Activated T-cell treated with anti-CD3 and anti-CD28 coated beads for 48 hours (primary cell): ENCODE measurements at places on chromosomes 6 and 20.

- DNase-seq: no peak
These were observed 34.0 kb downstream of the CD164 start for GRCh38 chr6:109348226-109348625.

GRCh38 chr6:16799279-16800193 lies 38.3 kb upstream of the ATXN1 start:
- DNase-seq: no peak

DNA sequence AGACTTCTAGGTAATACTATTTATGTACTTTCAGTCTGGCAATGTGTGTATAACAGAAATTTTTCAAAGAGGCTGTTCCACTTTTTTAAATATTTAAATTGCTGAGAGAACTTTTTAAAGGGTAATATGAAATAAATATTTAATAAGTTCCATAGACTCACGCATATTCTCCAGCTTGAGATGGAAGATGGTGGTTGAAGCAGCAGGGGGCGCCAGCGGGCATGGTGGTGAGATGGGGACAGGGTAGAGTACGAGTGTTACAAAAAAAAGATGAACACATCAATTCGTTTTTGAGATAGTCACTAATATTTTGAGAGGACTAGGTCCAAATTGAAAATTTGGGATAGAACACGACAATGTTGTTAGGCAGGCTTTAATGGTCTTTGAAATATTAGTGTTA lies 68.4 kb downstream of the RSPO3 start:
- peak; percentile 65 for DNase-seq

DNA sequence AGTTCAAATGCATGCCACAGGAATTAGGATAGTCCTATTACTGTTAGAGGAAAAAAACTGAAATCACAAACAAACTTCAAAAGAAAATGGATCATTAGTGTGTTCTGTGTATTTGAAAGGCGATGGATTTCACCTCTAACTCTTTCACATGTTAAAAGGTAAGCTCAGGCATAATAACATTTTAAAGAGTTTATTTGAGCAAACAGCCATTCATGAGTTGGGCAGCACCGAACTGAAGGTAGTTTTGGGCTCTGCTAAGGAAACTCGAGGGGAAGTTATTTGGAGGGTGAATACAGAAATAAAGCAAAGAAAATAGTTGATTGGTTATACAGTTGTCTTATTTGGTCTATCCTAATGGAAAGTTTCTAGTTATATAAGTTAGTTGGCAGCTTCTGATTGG lies 546.5 kb upstream of the POU3F2 start:
- DNase-seq: no peak

DNA sequence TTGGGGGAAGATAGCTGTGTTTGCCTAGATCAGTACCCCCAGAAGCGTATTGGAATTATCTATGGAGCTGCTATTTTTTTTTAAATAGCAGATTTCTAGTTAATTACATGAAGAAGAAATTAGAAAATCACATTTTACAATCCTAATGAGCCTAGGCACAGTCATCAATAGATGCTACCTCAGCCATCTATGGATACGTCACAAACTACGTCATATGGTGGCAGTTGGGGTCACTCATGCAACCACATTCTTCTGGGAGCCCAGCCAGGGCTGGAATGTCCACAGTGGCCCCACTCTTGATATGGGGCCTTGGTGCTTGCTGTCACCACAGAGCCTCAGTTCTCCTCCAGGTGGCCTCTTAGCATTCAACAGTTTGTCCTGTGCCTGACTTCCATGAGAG lies 63.0 kb downstream of the SNRNP48 start:
- no peak for DNase-seq

- DNase-seq: no peak
These were observed 17.9 kb downstream of the CUL9 start for GRCh38 chr6:43199912-43200311.

- no peak for DNase-seq
These were observed 2.2 kb downstream of the IFNGR1 start for GRCh38 chr6:137216875-137217553.

GRCh38 chr6:91482498-91482897 lies 895.6 kb upstream of the MAP3K7 start:
- no peak for DNase-seq

- no peak for DNase-seq
These were observed 42.4 kb downstream of the PLAGL1 start for GRCh38 chr6:143965503-143966171.

- no peak for DNase-seq
These were observed 17.0 kb downstream of the SPAG4 start for GRCh38 chr20:35632539-35633115.

- DNase-seq: peak; percentile 39
These were observed 4.8 kb upstream of the ATXN1 start for GRCh38 chr6:16766043-16766536.

DNA sequence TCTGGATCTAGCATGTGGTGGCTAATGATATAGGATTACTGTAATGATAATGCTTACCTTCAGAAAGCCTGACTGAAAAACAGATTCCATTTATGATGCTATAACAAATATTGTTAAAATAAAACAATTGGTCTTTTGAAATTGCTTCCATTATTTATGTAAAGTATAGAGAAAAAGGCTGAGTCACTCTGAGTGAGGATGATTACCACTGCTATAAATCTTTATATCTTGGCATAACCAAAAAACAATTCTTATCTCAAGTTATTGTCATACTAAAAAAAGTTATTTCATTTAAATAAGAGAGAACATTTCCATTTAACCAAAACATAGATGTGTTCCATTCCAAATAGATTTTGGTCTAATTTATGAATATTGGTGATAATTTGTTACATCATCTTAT lies 53.0 kb upstream of the DST start:
- no peak for DNase-seq

DNA sequence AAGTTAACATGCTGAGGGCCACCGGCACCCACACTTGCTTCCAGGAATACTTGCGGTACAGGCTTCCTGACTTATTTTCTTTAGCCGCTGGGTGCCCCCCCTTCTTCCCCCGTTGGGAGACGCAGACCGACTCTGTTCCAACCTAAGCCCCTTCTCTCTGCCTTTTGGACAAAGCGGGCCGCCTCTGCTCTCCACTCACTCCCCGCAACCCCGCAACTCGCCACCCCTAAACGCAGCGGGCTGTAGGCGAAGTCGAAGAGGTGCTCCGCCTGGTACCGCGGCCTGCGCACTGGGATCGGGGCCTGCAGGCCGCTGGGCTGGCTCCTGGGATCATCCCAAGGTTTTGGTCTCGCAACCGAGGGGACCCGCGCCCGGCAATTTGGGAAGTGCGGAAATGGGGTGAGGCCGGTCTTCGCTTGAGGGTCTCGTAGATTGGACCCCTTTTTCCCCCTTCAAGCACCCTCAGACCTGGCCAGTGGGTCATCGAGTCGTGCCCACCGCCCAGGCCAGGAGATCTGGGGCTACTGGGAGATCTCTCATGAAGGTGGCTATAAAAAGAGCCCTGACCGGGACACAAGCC lies 4.7 kb upstream of the FOXF2 start:
- no peak for DNase-seq

- DNase-seq: no peak
These were observed 31.8 kb downstream of the SNX14 start for GRCh38 chr6:85561750-85562357.

DNA sequence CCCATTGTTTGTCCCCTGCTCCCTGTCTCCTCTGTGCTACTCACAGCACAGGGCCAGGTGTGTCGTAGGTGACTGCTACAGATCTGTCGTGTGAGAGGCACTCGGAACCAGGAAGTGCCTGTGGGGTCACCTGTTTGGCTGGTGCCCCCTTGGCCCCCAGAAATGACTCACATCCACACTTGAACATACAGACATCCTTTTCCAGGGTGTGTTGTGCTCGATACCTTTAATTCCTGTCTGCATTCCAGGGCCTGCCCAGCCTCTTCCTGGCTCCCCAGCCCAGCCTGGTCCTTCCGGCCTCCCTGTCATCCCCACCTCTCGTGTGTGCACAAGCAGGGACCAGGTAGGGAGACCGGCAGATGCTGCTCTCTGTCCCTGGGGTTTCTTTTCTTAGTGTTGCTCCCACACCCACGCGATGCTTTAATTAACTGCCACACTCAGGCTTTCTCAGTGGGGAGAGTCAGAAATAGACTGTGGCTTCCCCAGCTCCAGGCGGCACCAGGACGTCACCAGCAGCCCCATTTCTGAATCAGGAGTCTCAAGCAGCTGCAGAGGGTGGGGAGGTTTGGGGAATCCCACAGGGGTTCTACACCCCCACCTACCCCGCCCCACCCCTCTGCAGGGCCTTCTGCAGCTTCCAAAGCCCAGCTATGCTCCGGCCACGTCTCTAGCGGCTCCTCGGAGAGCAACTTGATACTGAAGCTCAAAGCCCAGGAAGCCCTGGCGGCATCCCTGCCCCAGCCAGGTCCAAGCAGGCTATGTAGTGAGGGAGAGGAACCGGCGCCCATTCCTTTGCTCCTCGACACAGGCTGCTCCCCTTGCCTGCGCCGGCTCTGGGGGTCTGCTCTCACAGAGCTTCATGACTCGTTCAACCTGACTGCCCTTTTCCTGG lies 102.2 kb downstream of the SYCP2 start:
- no peak for DNase-seq

GRCh38 chr20:62962891-62963613 lies 10.5 kb downstream of the SLC17A9 start:
- no peak for DNase-seq

GRCh38 chr6:158011478-158011920 lies 29.8 kb downstream of the SYNJ2 start:
- DNase-seq: no peak

GRCh38 chr20:2713285-2713684 lies 20.7 kb downstream of the EBF4 start:
- no peak for DNase-seq

DNA sequence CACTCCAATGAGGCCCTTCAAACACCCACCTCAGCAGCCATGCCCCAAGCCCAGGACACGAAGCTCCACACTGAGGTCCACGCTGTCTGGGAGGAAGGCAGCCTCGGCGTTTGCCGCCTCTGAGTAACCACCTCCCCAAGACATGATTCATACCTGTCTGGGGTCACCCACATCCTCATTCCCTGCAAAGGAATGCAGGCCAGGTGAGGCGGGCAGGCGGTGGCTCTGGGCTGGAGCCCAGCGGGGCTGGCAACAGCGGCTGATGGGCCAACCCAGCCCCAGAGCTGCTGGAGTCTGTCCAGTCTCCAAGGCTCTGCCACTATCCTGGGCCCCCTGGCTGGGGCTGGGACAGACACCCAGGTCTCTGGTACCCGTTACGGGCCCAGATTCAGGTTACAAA lies 14.8 kb downstream of the PMEPA1 start:
- DNase-seq: no peak

- DNase-seq: no peak
These were observed 269.8 kb downstream of the CDC5L start for GRCh38 chr6:44657206-44657819.

- DNase-seq: no peak
These were observed 3.7 kb downstream of the KCNK17 start for GRCh38 chr6:39310542-39310941.

- no peak for DNase-seq
These were observed 21.6 kb downstream of the DLL1 start for GRCh38 chr6:170269151-170269845.

GRCh38 chr20:6169251-6169650 lies 46.4 kb upstream of the FERMT1 start:
- DNase-seq: no peak

DNA sequence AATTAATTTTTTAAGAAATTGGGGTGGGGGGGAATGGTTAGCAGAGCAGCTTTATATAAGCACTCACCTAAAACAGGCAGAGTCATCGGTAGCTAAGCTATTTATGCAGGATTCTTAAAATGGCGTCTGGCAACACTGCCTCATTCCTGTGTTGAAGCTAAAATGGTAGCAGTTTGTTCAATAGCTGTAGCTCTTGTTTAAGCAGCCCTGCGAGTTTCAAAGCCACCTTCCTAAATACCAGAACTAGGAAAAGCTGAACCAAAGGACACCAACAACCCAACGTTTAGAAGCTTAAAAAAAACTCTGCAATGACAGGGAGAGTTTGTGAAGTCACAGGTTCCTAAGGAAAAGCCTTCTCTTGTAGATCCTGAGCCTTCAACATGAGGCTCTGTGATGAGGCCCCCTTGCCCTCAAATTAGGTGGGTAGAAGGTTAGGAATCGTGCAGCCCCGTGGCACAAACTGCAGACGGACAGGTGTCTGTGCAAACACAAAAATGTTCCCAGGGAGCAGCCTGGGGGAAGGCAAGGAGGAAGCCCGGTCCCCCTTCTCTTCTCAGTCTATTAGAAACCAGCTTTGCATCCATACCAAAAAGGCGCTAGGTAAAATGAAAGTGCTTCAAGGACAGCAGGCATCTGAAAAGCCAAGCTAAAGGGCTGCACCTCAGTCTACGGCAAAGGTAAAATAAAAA lies 4.7 kb downstream of the ZMYND8 start:
- DNase-seq: no peak

DNA sequence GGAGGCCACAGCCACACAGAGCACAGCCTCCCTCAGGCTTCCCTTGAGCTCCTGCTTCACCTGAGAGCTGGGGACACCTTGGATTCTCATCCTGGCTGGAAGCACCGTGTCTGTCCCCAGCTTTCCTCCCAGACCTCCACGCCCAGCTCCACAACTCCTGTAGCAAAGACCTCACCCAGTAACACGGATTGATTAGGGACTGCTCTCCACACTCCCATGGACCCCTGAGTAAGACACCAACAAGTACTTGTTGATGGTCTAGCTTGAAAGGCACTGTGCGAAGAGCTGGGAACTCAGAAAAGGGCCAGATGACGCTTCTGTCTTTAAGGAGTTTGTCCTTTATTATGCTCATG lies 109.6 kb downstream of the DLL1 start:
- DNase-seq: no peak

DNA sequence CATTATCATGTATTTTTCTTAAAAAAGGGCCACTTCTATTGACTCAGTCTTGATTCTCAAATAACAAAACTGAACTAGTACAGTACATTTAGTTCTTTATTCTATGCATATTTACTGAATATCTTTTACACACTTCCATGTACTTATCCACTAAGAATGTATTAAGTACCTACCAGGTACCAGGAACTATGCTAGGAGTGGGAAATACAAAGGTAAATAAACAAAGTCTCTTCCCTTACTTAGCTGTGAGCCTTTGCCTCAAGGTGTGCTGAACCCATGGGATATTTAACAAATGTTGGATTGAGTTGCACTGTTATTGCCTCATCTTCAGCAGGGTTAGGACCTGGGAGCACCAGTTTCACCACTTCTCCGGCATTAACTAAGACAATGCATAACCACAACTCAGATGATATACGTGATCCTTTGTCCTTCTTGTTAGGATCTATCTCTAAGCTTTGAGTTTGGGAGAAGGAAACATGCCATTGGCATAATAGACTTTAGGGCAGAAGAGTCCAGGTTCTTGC lies 533.9 kb downstream of the TFAP2B start:
- DNase-seq: no peak

DNA sequence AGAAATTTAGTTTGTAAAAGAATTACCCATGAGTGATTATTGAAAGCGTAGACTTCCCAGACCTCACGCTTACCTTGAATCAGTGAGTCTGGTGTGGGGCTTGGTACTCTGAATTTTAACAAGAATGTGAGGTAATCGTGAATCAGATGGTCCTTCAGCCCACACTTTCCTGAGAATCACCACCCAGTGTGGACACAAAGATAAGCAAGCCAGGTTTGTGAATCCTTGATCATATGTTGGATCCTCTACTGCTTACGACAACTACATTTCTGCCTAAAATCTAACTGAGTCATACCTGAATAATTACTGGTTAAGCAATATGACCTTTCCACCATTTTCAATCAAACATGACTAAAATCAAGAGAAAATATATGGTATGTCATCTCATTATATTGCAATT lies 589.3 kb downstream of the TFAP2A start:
- DNase-seq: no peak
